ENCODE measurements at places on chromosomes 4 and X.

- DNase-seq = peak; percentile 20
Measured at GRCh38 chrX:9117851-9118250, 83.9 kb upstream of the FAM9B start.

GRCh38 chr4:94590493-94590892, 138.8 kb downstream of the PDLIM5 start:
- DNase-seq = no peak

- no peak for DNase-seq
Measured at GRCh38 chr4:150045410-150045809, 32.8 kb upstream of the DCLK2 start.

GRCh38 chrX:135347381-135348016, 38.2 kb downstream of the ETDC start:
- DNase-seq = no peak

- no peak for DNase-seq
Measured at GRCh38 chr4:32789026-32789608, 2068.9 kb downstream of the PCDH7 start.

GRCh38 chrX:130575831-130576389, 174.1 kb downstream of the RBMX2 start:
- peak; percentile 29 for DNase-seq

- no peak for DNase-seq
Measured at GRCh38 chr4:119026662-119027444, 108.8 kb upstream of the MYOZ2 start.

DNA sequence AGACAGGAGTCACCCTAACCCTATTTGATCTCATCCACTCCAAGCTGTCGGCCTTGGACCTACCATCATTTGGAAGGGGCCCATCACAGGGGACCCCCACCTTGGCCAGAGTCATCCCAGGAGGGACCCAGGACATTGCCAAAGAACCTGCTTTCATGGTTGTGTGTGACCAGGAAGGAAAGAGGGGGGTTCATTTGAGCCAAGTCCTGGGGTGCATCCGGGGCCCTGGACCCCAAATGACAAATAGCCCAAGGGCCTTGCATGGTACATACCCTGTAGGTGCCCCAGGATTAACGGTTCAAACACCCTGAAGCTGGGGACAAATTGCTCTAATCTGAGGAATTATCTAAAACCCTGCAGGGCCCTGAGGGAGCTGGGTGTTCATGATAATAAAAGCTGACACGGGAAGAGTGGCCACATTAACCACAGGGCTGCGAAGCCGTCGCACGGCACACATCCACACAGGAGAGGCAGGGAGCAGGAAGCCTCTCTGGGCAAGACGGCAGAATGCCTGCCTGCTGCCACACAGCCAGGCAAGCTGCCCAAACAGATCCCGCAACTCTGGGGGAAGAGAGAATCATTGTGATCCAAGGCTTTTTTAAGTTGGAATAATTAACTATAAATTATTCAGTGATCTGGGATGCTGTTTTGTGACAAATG, 28.2 kb upstream of the PPP2R2C start:
- peak; percentile 52 for DNase-seq

GRCh38 chr4:105840426-105841174, 54.7 kb upstream of the NPNT start:
- DNase-seq = no peak

GRCh38 chrX:21610168-21610567, 48.0 kb downstream of the KLHL34 start:
- DNase-seq = no peak

- no peak for DNase-seq
Measured at GRCh38 chr4:75030649-75031235, 97.8 kb downstream of the PARM1 start.

DNA sequence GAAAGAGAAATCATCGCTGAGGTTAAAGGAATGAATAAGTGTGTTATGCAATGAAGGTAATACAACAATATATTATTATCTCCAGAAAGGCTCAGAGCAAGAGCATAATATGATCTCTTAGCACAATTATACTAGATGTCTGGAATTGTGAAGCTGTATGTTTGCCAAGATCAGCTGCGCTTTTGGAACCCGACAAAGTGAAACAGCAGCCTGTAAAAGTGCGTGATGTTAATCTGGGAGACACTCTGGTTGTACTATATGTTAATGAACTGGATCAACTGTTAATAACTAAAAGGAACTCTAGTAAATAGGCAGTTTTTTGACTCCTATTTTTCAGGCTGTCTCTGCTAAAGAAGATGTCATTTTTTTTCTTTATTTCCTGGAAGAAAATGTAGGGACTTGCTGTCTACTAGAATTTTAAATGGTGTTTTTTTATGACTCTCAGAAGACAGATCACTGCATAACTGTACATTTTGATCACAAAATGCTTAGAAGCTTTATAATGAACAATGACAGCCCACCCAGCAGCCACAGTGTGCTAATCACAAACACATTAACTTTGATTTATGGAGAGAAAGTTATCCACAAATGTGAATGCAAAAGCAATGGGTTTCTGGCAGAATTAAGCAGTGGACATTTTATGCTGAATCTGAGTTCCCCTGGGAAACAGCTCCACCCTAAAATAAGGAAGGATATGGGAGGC, 50.2 kb downstream of the UGT2B28 start:
- no peak for DNase-seq
